Upper lobe of right lung (tissue), 1 donor: ENCODE measurements at places on chromosomes 12 and 14. TPM values are rescaled to one million over a fixed set of nuclear protein-coding genes. Genes with fewer than 3 reads are reported as not detected.

GRCh38 chr14:94571395-94571794, 9.8 kb upstream of the SERPINA5 start:
- DNase-seq: no peak
- no peaks in the 10 kb centered on the region for H3K36me3 ChIP-seq
- no peaks in the 10 kb centered on the region for H3K4me1 ChIP-seq
- H3K4me3 ChIP-seq: no peak overlapping the region
- H3K27ac ChIP-seq: no peak overlapping the region

GRCh38 chr12:91880528-91880927, 265.1 kb downstream of the BTG1 start:
- no peaks in the 10 kb centered on the region for H3K4me1 ChIP-seq
- H3K27me3 ChIP-seq: no peaks in the 10 kb centered on the region
- H3K4me3 ChIP-seq: no peak overlapping the region
- no peaks in the 10 kb centered on the region for H3K36me3 ChIP-seq

DNA sequence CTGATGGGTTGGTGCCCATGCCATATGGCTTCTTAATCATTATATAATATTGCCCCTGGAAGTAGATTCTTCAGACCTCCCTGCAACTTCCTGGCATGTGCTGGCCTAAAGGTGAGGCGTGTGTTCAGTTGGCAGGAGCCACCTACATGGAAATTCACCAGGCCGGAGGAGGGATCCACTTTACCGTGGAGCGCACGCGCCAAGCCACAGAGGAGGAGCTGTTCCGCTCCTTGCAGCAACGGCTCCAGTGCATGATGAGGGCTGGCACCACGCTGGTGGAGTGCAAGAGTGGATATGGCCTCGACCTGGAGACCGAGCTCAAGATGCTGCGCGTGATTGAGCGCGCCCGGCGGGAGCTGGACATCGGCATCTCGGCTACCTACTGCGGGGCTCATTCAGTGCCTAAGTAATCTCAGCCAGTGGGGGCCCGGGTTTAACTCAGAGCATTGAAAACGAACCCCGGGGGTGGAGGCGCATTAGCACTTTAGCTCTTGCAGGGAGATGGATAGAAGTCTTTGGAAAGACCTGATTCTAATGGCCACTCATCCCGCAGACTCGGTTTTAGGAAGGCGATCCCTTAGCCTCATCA, 13.5 kb downstream of the AMDHD1 start:
- DNase-seq: no peak
- H3K4me1 ChIP-seq: no peaks in the 10 kb centered on the region
- no peak overlapping the region for H3K4me3 ChIP-seq
- no peaks in the 10 kb centered on the region for H3K36me3 ChIP-seq
- H3K27me3 ChIP-seq: no peaks in the 10 kb centered on the region

ERBB3 gene
- 60.7 TPM for total RNA-seq

GRCh38 chr12:26711569-26711968, 121.4 kb downstream of the ITPR2 start:
- DNase-seq: no peak
- no peak overlapping the region for H3K27ac ChIP-seq
- no peaks in the 10 kb centered on the region for H3K27me3 ChIP-seq
- H3K4me1 ChIP-seq: no peaks in the 10 kb centered on the region
